Hematopoietic multipotent progenitor cell treated with erythropoietin and hydrocortisone succinate and interleukin-3 and kit ligand, for 17 days (in vitro differentiated cells): ENCODE measurements at places on chromosomes 4 and X.

- no peak for DNase-seq
These were observed 44.3 kb downstream of the DCTD start for GRCh38 chr4:182872886-182873285.

- no peak for DNase-seq
These were observed 97.4 kb downstream of the AASDH start for GRCh38 chr4:56289934-56290333.

DNA sequence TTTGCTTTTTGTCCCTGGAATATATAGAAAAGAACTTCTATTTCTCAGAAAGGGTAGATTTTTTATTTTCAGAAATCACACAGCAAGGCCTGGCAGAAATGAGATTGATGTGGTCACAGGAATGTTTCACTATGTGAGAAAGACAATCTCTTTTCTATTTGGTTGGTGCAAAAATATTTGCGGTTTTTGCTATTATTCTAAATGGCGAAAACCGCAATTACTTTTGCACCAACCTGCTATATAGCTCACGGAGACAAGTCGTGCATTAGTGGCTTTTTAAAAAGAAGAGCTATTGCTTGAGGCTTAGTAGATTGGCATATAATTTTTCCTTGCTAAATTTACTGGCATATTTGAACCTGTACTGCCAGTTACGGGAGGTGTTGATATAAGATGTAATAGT lies 100.4 kb downstream of the ITM2A start:
- no peak for DNase-seq

GRCh38 chr4:7516773-7517144 lies 82.0 kb upstream of the PSAPL1 start:
- no peak for DNase-seq

DNA sequence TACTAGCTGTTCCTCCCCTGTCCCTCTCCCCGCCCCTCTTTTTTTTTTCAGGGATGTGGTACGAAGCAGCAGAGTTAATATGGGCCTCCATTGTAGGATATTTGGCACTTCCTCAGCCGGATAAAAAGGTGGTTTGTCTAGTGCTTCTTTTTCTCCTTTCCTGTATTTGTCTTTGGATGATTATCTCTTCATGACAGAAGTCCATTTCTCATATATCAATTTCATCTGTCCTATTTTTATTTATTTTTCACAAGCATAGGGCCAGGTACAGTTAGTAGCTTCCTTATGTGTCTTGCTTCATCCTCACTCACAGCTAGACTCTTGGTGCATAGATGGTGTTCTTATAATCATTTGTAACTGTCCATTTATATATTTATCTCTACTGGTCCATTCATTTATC lies 89.6 kb downstream of the NEUROG2 start:
- DNase-seq = no peak

GRCh38 chr4:108247387-108248049 lies 78.8 kb upstream of the LEF1 start:
- no peak for DNase-seq

DNA sequence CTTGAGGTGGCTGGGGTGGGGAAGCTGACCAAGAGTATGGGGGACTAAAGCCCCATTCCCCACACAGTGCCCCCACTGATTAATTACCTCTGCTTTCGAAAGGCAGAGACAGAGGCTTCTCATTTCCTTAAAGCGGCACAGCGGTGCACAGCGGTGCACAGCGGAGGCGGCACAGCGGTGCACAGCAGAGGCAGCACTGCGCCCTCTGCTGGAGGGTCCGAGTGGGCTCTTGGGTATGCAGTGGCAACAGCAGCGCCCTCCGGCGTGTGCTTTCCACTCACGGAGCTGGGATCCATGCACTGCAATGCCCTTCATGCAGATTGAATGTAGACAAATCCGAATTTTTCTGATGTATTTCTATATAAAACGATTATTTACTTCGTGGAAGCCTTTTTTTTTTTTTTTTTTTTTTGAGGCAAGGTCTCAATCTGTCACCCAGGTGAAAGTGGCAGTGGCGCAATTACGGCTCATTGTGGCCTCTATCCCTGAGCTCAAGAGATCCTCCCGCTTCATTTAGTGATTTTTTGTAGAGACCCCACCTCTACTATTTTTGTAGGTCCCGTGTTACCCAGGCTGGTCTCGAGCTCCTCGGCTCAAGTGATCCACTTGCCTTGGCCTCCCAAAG lies 19.7 kb upstream of the PRPS2 start:
- peak; percentile 30 for DNase-seq

GRCh38 chr4:3121110-3121509 lies 46.6 kb downstream of the HTT start:
- DNase-seq = no peak

- no peak for DNase-seq
These were observed 20.4 kb upstream of the TRIM60 start for GRCh38 chr4:165011403-165011802.

DNA sequence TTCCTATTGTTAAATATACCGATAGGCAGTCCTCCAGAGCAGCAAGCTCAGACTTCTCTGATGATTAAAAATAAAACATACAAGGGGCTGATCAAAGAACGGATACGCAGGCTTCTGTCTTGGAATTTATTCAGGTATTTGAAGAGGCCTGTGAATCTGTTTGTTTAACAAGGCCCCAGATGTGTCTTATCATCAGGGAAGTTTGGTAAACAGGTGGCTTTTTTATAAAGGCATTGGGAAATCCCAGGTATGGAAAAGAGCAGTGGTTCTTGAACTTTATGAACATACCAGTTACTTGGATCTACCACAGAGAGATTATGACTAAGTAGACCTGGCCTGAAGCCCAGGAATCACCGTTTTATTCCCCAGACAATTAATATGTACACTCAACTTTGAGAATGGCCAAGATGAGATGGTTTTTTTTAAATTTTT lies 47.9 kb downstream of the SOWAHB start:
- no peak for DNase-seq

DNA sequence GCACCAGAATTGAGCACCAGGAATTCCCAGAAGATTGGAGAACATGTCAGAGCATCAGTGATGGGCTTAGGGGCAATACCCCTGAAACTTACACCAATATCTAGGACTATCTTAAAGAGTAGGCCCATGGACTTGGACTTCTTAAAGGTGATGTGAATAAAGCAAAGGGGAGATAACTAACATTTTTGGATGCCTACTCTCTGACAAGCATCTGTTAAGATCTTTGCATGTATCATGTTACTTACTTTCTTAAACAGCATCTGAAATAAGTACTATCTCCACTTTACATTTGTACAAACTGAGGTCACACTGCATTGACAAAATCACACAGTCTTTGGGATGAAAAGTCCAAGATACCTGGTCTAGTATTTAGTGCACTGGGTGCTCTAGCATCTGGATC lies 258.6 kb upstream of the ARSJ start:
- DNase-seq = no peak
